Amygdala (tissue), 56 donors: ENCODE measurements at places on chromosomes 4 and X.

DNA sequence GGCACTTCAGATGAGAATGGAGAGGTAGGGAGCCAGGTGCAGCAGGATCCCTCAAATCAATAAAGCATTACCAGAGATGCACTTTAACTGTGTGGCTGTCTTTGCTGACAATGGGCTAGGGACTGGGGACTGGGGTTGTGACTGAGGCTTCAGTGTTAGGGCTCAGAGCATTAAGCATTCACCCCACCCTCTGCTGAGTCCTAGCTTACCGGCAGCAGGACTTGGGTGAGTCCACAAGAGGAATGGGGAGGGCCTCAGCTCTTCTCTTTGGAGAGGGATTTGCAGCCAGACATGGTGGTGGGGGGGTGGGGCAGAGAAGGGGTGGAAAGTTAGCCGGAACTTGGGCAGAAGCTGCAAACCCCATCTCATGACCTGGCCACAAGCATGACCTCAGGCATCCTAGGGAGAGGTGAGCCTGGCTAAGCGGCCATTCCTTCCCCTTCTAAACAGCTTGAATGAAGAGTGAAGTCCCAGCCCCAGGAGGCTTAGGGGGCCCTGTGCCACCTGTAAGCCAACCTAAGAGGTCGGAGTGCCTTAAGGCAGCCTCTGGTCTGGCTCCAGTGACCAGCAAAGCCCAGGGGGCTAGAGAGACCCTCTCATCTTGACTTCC, 78.4 kb downstream of the STARD8 start:
- no peak for DNase-seq

- no peak for DNase-seq
Measured at GRCh38 chrX:13013363-13014110, 30.9 kb downstream of the FAM9C start.

GRCh38 chr4:3212391-3213105, 36.4 kb upstream of the MSANTD1 start:
- no peak for DNase-seq

- DNase-seq: no peak
Measured at GRCh38 chr4:145435646-145436045, 46.0 kb upstream of the SMAD1 start.

GRCh38 chr4:108991551-108992328, 228.9 kb upstream of the ETNPPL start:
- DNase-seq: no peak

DNA sequence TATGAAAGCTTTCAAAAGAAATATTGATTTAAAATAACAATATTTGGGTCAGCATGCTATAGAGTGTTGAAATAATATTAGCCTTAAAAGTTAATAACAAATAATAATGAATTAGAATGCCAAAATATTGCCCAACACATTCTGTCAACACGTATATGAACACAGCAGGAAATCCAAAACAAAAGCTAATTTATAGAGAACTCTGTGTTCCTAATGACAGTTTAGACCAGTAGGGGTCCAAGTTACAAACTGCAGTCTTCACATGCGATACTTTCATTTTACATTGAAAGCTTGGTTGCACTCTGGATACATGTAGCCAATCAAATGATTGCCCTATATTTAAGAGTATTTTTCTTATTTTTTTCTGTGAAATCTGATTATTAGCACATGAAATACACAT, 274.4 kb downstream of the DCTD start:
- no peak for DNase-seq

GRCh38 chr4:45539142-45539814, 584.6 kb downstream of the GABRG1 start:
- no peak for DNase-seq
